ENCODE measurements at places on chromosomes 7 and 10.
A peak's percentile ranks its signal among the peaks of the same experiment; 100 is the strongest.

GRCh38 chr10:73799899-73800559 is 11.4 kb downstream of the NDST2 start:
- no peak for DNase-seq

DNA sequence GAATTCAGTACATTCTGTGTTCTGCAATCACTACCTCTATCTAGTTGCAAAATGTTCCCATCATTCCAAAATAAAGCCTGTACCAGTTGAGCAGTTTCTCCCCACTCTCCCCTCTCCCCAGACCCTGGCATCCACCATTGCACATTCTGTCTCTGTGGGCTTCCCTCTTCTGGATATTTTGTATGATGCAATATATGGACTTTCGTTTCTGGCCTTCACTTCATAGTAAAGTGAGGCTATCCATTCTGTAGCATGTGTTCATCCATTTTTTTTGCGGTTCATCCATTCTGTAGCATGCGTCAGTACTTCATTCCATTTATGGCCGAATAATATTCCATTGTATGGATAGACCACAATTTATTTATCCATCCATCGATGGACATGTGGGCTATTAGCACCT is 9.5 kb upstream of the CYP3A4 start:
- DNase-seq, result no peak

GRCh38 chr7:108838198-108838597 is 268.5 kb downstream of the DNAJB9 start:
- no peak for DNase-seq

DNA sequence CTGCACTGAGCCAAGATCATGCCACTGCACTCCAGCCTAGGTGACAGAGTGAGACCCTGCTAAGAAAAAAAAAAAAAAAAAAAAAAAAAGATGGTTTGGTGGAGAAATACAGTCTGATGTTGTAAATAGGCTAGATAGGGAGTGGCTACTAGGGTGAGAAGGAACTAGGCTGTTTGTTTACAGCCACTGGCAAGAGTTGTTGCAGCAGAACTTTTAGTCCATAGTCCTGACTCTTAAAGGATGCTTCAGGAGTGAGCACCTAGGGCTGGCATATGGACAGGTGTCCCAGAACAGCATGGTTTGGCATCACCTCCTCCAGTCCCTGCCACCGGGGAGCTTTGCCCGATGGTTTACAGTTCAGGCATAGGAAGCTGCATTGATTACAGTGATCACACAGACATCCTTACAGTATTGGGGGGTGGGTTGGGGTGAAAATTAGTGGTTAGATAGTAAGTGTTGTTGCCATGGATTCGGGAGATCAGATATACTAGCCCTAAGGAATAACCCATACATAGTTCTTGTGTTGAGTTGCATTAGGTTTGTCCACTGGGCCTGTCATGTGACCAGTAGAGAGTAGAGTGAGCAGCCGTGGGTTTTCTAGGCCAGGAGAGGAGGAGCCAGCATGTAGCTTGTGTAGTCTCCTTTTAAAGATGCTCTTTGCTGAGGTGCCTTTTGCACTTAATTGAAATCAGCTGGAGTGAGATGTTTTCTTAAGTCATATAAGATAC is 35.9 kb downstream of the ZRANB1 start:
- peak; percentile 6 for DNase-seq

DNA sequence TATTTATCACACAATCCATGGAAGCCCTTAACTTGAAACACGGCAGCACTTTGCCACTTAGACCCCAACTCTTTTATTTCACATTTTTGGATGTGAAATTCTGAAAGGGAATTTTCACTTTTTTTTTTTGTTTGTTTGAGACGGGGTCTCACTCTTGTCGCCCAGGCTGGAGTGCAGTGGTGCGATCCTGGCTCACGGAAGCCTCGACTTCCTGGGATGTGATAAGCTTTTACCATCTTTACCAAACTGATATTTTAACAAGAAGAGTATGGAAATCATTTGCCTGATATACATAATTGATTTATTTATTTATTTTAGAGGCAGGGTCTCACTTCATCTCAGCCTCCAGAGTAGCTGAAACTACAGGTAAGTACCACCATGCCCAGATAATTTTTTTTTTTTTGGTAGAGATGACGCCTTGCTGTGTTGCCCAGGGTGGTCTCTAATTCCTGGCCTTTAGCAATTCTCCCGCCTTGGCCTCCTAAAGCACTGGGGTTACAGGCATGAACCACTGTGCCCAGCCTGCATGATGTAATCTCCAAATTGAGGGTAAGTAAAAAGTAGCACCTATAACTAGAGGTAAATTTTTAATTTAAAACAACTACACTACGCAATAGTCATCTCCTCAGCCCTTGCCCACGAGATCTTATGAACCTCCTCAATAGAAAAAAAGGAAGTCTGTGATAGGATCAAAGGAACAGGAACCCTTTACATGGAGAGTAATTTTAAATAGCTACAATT is 180.7 kb upstream of the KLF14 start:
- no peak for DNase-seq

DNA sequence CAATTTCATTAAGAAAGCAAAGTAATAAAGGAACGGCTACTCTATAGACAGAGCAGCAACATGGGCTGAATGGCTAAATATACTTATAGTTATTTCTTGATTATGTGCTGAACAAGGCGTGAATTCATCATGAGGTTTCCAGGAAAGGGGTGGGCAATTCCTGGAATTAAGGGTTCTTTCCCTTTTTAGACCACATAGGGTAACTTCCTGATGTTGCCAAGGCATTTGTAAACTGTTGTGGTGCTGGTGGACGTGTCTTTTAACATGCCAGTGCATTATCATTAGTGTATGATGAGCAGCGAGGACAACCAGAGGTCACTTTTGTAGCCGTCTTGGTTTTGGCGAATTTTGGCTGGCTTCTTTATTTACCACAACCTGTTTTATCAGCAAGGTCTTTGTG is 28.5 kb upstream of the ZMYND11 start:
- no peak for DNase-seq

DNA sequence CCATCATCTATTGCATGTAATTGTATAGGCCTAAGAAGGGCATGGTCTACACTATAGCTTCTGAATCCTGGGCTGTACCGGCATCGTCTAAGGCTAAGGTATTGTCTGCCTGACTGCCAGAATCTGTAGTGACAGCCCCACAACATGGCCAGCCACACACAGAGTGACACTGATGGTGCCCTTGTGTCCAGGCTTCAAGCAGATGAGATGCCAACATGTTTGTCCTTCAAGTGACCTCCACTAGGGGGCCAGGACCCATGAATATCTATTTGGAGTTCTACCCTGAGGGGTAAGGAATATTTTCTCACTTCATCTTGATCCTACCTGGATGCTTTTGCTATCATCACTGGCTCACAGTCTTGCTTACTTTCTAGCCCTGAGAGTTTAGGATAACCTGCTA is 1.5 kb downstream of the CYP3A7 start:
- no peak for DNase-seq

DNA sequence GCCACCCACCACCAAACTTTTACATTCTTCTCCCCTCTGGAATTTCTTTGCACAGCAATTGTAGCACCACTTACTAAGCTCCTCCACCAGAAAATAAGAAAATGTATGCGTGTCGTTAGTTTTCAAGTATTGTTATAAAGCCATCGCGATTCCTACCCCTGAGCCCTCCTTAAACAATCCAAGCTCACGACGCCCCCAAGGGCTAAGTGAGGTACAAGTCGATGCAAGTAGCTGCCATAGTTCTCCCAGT is 1.3 kb downstream of the FRAT2 start:
- DNase-seq, result peak; percentile 23

Data from DMS79 treated with DMSO at 0.1 percent for 48 hours (cell line).